ENCODE measurements at places on chromosomes 2 and 18.

DNA sequence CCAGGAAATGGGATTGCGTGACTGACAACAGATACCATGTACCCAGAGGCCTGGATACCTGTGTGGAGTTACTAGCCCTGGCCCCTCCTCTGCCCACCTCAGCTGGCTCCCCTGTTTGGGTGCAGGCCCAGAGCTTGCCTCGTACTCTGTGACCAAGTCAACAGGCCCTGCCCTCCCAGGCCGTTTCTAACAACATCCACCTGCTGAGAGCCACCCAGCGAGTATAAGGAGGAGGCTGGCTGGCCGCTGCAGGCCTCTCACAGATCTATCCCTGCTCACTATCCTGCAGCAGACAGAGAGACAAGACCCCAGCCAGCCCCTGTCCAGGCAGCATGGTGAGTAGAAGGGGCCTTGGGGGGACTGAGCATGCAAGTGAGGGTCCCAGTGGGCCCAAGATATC is 12.5 kb upstream of the TUBA4A start:
- DNase-seq: no peak

DNA sequence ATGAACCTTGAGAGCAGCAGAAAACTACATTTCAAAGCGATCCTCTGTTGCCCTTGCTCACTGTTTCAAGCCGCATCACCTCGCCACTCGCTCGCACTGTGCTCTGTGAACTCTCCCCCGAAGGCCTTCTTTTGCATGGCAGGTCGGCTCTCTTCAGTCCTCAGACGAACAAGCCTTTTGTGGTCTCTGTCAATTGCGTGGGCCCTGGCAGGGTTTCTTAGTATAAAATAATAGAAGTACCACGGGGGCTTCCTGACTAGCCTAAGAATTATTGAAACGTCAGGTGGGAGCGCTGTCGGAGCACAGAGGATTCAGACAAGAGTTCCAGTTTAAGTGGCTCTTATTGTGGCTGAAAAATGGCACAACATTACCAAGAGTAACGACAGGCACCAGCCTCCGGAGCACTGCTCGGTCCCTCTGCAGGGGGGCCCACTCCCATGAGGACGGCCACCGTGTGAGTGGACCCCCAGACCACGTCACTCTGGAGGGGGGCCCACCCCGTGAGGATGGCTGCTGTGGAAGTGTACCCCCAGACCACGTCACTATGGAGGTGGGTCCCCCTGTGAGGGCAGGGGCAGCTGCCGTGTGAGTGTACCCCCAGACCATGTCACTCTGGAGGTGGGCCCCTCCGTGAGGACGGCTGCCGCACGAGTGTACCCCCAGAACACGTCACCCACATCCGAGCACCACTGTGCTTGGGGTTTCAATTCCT is 237.7 kb downstream of the HDAC4 start:
- DNase-seq: no peak

DNA sequence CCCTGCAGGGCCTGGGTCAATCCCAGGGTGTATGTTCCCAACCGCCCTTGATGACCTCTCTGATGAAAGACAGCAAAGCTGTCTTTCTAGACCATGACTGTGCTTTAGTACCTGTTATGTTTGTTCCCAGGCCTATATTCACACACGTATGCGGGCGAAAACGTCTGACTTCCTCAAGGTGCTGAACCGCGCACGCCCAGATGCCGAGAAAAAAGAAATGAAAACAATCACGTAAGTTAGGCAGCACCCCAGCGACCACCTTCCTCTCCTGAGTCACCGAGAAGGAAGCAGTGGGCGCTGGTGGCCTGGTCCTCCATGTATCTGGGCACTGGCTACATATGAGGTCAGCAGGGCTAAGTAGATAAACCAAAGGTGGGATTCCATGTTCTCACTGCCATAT is 11.1 kb upstream of the GPBAR1 start:
- no peak for DNase-seq

DNA sequence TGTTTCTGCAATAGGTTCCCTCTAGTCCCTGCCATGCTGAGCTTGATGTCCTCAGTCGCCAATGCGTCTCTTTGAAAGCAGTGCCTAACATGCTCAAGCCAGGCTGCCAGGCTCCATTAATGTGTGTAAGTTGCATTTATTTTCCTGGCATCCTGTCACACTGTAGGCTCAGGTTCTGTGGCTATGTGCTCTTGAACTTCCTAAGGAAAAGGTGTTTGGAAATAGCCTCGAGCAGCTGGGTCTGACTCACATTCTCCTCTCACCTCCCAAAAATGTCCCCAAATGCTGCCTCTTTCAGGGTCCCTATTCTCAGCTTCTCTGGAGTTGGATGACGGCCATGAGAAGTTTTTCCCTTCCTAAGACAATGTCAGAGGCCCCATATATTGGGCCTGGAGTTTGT is 58.0 kb upstream of the SLC14A2 start:
- DNase-seq: no peak

DNA sequence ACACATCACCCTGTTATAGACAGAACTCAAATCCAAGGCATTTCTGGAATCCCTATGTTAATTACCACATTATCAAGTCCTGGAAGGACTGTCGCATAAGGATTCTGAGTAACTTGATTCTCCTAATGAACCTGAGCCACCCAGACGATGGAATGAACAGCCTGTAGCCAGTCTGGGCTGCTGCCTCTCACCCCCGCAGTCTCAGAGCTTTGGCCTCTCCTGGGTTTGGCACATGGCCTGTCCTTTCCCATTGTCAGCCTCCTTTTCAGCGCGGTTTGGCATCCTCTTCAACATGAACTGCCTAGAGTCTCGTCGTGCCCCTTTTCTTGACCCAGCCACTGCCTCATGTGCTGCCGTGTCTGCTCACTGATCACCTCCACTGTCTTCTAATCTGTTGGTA is 147.6 kb downstream of the SLC8A1 start:
- DNase-seq: no peak

DNA sequence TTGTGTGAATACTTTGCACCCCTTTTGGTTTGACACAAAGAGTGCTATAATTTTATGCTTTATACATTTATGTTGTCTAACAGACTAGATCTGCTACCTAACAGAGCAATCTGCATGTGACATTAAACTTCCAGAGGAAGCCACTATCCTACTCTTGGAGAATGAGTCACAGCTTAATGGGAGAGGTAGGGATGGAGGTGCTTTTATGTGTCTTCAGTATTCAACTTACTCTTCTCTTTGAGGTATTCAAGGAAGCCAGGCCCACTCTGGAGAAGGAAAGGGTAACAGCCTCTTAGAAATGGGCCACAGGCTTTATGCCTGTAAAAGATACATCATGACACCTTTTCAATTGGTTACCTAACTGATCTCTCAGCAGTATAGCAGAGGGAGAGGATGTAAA is 85.8 kb upstream of the NEUROD1 start:
- no peak for DNase-seq

- no peak for DNase-seq
These were observed 113.6 kb downstream of the MSH2 start for GRCh38 chr2:47516360-47517104.

GRCh38 chr2:140354544-140354943 is 1574.4 kb upstream of the NXPH2 start:
- DNase-seq: no peak

DNA sequence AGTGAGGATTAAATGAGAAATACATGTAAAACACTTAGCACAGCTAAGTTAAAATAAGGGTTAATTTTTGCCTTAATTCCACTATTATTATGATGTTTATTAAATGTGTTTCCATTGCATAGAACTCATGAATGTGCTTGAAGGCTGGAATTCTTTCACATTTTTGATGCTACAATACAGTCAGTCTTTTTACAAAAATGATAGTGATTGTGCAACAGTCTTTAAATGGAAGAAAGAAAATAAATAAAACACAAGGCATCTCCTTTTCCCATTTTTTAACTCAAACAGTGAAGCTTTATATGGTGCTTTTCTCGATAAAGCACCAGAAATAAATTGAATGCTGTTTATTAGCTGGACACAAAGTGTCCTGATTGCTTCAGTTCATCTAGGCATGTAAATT is 123.9 kb downstream of the MAP2 start:
- no peak for DNase-seq

DNA sequence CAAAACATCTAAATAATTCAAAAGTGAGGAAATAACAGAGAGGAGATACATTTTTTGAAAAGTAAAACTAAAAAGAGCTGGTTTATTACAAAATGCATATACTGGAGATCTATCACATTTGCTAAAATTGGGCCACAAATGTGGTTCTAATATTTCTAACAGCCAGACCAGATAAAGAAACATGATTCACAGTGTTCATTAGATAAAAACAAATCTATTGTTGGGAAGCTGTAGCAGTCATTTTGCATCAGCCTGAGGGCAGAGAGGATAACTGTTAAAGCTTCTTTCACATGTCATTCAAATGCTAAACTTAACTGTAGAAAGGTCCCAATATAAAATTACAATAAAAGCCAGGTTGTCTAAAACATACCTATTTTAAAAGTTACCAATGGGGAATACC is 148.3 kb downstream of the GULP1 start:
- DNase-seq: no peak

DNA sequence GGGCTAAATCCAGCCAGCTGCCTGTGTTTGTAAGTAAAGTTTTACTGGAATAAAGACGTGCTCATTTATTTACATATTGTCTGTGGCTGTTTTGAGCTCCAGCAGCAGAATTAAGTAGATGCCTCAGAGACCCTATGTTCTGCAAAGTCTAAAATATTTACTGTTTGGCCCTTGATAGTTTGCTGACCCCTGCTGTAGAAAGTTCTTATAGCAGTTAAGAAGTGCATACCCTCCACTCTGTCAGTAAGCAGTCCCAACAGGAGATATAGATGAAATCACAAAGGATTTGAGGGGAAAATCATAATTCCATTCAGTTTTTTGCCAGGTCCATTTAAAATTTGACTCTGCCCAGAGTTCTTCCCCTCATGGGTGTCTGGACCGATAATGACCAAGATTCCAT is 50.1 kb upstream of the ITM2C start:
- no peak for DNase-seq

GRCh38 chr18:9835825-9836224 is 49.9 kb upstream of the TXNDC2 start:
- no peak for DNase-seq

DNA sequence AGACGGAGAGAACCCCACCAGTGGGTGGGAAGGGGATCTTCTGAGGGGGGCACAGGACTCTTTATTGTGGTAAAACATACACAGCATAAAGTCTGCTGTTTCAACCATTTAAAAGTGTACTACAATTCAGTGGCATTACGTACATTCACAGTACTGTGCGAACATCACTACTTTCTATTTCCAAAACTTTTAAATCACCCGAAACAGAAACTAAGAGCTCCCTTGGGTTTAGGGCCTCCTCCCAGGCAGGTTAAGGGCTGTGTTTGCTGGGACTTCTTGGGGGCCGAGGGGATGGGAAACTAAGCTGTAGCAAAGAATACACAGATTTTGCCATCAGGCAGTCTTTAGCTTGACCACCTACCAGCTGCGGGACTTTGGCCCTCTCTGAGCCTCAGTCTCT is 242.0 kb downstream of the HAUS1 start:
- no peak for DNase-seq

GRCh38 chr18:29271501-29271900 is 1094.6 kb upstream of the CDH2 start:
- DNase-seq: no peak

- no peak for DNase-seq
These were observed 33.4 kb upstream of the DSEL start for GRCh38 chr18:67549946-67550345.

DNA sequence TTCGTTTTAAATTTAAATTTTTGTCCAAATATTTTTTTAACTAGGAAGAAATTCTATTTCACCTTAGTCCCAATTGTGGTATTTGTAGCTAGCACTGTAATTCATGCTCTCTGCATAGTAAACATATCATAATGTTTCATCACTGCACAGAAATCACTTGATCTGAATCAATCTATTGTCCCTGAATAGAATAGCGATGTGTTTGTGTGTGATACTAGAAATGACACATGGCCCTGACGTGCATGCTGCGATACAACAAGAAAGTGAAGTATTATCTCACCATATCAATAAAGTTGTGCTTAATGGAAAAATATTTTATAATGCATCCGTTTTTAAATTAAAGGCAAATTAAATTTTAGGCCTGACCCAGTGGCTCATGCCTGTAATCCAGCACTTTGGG is 10.0 kb downstream of the TTL start:
- DNase-seq: no peak

DNA sequence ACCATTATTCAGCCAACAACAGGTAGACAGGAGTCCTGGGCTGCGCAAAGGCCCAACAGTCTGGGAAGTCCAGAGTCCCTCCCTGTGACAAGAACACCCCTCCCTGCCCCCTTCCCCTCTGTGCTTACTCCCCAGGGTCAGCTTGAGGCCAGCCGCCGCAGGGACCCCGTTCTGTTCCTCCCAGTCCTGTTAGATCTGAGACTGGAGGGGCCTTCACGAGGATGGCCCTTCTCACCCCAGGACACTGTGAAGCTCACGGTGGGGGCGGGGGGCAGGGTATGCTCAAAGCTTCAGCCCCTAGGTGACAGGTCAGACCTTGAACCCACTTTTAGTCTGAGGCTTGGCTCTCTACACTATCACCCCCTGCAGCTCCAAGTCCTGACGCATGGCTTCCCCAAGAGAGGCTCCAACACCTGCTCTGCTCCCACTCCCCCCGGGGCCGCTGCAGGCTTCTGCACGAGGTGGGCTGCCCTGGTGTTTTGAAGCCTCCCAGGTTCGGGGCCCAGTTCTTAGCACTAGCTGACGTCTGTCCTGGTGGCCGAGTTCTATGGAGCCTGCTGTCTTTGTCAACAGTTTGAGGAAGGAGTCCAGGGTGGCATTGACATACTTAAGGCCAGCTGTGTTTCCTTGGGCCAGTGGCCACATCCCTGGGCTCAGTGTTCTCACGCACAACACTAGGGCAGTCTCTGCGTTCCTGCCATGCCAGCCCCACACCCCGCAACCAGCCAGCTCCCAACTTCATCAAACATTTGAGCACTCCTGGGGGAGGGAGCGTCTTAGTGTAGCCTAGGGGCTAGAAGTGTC is 37.2 kb upstream of the HPCAL1 start:
- no peak for DNase-seq

GRCh38 chr2:46520130-46520711 is 40.9 kb downstream of the TMEM247 start:
- DNase-seq: no peak

DNA sequence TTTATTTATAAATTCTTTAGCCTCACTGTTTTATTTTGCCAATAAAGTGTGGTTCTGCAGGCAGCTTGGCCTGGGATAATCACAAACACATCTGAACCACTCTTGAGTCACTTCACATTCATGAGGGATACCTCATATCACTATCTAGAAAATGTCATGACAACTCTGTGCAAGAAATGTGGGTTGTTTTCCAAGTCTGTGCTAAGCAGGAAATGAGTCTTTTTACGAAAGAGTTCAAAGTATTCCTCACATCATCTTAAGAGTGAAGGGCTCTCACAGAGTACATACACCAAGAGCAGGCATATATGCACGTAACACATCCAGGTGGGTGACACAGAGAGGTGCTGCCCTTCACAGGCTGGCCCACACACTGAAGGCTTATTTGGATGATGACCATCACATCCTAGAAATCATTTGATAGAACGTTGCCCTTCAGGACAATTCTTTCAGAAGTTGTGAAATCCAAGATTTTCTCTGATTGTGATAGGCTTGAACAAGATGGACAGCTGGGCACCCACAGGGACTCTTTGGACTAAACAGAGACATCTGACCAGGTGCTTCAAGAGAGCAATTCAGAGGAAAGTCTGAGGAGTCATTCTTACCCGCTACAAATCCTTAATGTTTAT is 811.1 kb upstream of the LRATD1 start:
- DNase-seq: no peak

GRCh38 chr2:45889053-45889452 is 237.6 kb downstream of the PRKCE start:
- no peak for DNase-seq

GRCh38 chr2:43201497-43201896 is 24.9 kb downstream of the ZFP36L2 start:
- DNase-seq: no peak

Measured in nucleus accumbens (tissue), 56 donors.